ENCODE measurements at places on chromosomes 12 and 14.

GRCh38 chr12:40820794-40821484, 128.7 kb downstream of the CNTN1 start:
- no peak for DNase-seq

GRCh38 chr12:49622501-49623141, 740 bp upstream of the PRPF40B start:
- peak; percentile 47 for DNase-seq

- peak; percentile 62 for DNase-seq
These were observed 213.5 kb upstream of the SLC38A2 start for GRCh38 chr12:46585854-46586621.

DNA sequence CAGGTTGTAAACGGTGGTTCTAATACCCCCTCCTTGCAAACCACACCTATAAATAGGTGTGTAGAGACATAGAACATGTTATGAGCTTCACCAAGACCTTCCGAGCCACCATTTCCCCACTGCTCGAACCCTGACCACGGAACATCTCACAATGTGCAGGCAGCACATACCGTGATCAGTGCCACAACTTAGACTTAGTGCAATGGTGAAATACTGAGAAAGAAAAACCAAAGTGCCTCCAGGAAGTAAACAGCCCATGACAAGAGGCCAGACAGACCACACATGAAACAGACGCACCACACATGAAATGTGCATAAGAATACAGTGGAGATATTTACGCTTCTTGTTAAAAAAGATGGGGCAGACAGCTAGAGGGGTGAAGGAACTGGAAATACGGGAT, 166.9 kb upstream of the CCND2 start:
- no peak for DNase-seq

DNA sequence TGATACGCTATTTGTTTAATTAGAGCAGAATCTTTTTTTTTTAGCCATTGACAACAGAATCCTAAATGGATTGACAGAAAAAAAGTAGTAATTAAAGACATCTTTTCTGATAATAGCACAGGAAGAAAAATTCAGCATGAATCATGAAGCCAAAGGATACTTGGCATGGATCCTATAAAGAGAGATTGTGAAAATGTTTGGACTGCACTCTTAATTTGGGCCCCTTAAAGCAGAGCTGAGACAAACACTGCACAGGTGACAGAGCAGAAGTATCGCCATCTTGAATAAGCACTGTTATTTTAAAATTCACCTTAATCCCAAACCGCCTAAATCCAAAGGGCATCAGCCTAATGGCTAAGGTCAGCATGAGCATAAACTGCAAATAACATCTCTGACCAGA, 48.8 kb upstream of the SEL1L start:
- no peak for DNase-seq

- DNase-seq: no peak
These were observed at the start of gene MDGA2 for GRCh38 chr14:47675466-47676314. Gene MDGA2, minus strand, starts transcription at chr14:47675605.

DNA sequence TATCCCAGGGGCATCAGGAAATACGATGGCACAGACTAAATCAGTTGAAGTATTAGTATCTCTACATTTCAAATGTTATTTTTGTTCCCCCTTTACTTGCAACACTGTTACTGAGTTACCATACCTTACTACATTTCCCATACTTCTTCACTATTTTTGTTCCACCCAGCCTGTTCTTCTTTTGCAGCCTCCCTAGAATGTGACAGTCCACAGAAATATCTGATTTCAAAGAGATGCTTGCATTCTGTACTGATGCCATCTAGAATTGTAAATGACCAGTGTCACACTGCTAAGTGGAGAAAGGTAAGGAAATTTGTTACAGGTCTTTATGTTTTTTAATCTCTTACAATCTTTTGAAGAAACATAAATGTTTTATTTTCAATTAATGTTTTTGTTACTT, 279.9 kb downstream of the CCER1 start:
- DNase-seq: no peak

GRCh38 chr14:100525615-100526014, 61.6 kb downstream of the BEGAIN start:
- no peak for DNase-seq

DNA sequence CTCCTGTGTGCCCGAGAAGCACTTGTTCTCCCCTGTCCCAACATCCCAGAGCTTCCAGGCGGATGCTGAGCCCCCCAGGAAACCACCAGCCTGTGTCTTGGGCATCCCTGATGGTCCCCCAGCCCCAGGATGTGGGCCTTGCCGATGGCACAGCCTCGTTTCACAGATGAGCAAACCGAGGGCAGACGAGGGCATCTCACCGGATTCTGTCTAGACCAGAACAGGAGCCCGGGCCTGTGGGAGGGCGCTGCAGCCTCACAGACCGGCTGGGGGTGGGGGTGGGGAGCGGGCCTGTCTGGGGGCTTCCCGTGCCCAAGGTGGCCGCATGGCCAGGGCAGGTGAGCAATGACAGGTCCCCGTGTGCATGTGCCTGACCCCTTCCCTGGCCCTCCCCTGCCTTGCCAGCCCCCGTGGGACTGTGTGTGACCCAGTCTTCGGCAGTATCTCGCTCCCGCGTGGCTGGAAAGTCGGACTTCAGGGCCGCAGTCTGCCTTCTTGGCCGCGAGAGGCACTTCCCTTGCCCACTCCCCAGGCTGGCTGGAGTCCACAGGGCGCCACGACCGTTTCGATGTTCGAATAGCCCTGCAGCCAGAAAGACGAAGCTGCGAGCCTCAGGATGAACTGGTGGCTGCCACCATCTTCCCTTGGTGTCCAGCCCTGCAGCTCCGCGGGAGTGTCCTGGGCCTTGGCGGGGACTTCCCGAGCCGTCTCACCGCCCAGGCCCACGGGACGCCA, 8.9 kb downstream of the RFLNA start:
- no peak for DNase-seq

DNA sequence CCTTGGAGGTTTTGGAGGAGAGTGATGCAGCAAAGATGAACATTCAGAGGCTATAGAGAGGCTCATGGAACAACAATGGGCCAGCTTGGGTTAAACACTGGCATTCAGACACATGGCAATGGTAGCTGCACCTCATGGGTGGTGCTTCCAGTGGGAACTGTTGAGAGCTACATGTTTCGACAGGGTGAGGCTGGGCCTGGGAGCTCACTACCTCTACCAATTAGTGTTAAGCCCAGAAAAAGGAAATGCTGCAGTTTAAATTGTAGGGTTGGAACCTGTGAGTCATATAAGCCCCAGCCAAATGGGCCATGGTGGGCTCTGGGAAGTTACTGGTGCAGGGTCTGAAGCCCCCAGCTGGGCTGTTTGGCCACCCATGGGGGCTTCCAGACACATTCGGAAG, 279.7 kb downstream of the ZFP36L1 start:
- no peak for DNase-seq

GRCh38 chr12:121392325-121392716, 7.6 kb upstream of the RNF34 start:
- no peak for DNase-seq

DNA sequence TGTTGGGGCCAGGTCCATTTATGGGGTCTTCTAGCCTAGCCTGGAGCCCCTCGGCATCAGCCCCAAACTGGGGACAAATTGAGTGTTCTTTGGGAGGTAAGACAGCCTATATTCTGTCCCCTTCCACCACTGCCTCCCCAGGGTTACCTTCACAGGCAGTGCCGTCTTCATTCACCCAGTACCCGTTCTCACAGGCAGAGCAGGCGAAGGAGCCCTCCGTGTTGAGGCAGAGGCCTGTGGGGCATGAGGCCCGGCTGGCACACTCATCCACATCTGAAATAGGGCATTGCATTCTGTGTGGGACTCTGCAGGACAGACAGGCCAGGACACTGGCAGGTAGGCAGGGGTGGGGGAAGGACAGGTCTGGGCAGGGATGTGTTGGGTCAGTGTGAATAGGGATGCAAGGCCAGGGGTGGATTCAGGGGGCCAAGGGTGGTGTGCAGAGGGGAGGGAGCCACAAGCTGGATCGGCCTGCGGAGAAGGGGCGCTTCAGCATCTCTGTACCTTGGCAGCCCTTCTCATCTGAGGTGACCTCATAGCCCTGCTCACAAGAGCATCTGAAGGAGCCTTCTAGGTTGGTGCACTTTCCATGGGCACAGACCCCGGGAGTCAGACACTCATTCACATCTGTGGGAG, 16.1 kb downstream of the ISCA2 start:
- DNase-seq: no peak

DNA sequence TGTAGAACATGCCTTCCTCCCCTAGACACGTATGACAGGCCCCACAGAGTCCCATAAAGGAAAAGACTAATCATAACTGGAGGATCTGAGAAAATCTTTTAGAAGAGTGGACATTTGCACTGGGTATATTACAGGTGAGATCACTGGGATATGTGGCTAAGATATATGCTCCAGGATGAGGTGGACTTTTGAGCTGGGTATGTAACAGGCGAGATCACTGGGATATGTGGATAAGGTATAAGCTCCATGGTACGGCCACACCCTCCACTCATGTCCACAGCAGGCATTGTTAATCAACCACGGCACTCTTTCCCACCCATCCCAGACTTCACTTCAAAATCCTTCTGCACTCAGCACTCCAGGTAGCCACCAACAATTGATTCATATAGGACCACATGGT, 34.1 kb downstream of the CLMN start:
- no peak for DNase-seq

DNA sequence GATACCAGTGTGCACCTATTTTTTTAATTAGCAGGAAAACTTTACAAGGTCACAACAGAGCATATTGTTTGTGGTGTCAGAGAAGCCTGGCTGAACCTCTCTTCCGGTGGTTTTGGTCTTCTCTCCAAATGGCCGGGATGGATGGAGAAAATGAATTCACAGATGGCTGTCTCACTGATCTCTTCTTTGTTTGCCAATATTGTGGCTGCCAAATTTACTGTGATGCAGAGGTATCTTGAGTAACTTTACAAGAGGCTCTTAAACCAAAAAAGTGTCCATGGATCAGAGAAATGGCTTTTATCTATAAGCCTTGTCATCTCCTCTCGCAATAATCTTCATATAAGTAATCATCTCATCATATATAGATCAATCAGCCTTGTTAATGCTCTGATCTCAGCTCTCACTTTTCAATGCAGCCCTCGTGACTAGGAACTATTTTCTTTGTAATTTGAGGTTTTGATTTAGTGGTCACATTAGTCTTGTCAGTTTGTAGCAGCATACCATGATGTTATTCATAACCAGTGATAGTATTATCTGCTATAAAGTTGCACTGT, 308.1 kb downstream of the EGLN3 start:
- no peak for DNase-seq

- DNase-seq: no peak
These were observed 59.7 kb upstream of the ARID2 start for GRCh38 chr12:45669792-45670191.

GRCh38 chr12:118488034-118488433, 111.7 kb downstream of the SUDS3 start:
- DNase-seq: no peak

GRCh38 chr12:44026046-44026445, 190.2 kb downstream of the TMEM117 start:
- no peak for DNase-seq

GRCh38 chr12:24360907-24361306, 411.4 kb upstream of the SOX5 start:
- DNase-seq: no peak

- no peak for DNase-seq
These were observed 60.5 kb downstream of the DDX51 start for GRCh38 chr12:132083614-132083940.

GRCh38 chr12:72228424-72228823, 43.7 kb upstream of the TRHDE start:
- no peak for DNase-seq

- no peak for DNase-seq
These were observed 147.9 kb downstream of the PPFIA2 start for GRCh38 chr12:81610955-81611889.

GRCh38 chr14:91877376-91877915, 10.1 kb upstream of the TC2N start:
- DNase-seq: no peak

GRCh38 chr14:70283156-70283555, 76.3 kb downstream of the COX16 start:
- DNase-seq: no peak

DNA sequence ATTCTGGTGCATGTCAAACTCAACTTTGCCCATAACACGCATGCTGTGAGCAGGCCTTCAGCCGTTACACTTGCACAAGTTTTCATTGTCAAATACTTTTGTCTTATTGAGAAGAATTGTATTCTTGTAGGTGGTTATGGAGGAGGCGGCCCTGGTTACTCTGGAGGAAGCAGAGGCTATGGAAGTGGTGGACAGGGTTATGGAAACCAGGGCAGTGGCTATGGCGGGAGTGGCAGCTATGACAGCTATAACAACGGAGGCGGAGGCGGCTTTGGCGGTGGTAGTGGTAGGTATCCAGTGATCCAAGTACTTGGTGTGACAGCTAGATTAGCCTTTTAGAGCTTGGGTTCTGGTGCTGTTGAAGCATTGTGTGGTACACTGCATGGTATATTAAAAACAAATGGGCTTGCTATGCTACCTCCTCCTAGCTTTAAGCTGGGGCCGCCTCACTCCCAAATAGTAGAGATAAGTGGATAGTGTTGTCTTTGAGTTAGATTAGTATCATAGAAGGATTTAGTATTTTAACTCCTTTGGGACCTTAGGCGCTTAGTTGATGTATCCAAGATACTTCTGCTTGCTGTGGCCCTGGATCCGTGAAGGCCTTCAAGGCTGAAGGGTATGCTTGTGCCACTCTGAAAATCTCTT, 2.5 kb downstream of the HNRNPA1 start:
- peak; percentile 43 for DNase-seq

GRCh38 chr12:6527711-6528110, 6.6 kb upstream of the GAPDH start:
- DNase-seq: no peak

DNA sequence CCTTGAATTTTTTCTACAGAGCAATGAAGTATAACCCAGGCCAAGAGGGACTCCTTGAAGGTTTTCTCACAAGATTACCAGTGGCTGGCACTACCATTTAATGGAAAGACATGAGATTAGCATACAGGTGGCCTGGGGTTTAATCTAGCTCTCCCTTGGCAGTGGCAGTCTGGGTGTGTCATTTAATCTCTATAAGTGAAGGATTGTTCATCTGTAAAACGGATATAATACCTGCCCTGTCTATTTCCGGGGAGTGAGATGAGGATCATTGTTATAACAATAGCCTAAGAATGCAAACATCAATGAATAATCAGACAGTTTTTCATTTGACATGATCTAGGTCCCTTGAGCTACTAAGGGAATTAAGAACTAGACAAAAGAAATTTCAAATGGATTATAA, 168.7 kb upstream of the CPNE8 start:
- DNase-seq: no peak

DNA sequence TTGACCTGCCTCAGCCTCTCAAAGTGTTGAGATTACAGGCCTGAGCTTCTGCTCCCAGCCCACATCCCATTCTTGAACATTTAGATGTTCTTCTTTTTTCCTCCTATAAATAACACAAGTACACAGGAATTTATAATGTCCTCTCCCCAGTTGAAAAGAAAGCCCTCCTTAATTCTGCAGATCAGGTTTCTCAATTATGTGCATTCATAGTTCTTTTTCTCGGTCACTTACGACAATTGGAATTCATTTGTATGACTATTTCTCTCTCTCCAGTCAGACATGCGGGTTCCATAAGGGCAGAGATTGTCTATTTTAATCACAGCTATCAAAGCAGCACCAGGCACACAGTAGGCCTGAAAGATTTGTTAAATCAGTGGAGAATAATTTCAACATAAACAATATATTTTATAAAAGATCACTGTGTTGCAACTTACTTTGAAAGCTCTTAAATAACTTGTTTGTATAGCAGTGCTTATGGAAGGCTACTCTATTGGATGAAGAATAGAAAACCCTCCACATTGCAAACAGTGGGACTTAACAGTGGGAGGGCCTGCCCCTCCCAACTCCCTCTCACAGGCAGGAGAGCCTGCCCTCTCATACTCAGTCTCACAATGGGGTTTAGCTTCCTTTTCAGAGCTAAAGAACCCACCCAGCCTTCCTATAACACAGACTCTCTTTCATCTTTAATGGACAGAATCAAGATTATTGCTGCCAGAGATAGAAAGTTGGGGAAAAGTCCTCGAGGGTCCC, 84.1 kb upstream of the TRAF3 start:
- no peak for DNase-seq

Measured in transverse colon (tissue), 4 donors.